ENCODE measurements at places on chromosomes 13 and 19. TPM values are rescaled to one million over a fixed set of nuclear protein-coding genes. Genes with fewer than 3 reads are reported as not detected.

SLITRK6 gene
- 1.9 TPM for total RNA-seq

SOHLH2 gene
- total RNA-seq, result not detected

SIGLEC5 gene
- total RNA-seq, result 0.84 TPM

PRTN3 gene
- not detected for total RNA-seq

PTH2 gene
- total RNA-seq, result not detected

DKKL1 gene
- not detected for total RNA-seq

PSG3 gene
- total RNA-seq, result not detected

PPM1N gene
- 0.57 TPM for total RNA-seq

FCGBP gene
- total RNA-seq, result 13.0 TPM

OLFM2 gene
- 1.8 TPM for total RNA-seq

FBN3 gene
- not detected for total RNA-seq

ZNF285 gene
- 5.5 TPM for total RNA-seq

ETV2 gene
- total RNA-seq, result 0.27 TPM

C1QTNF9 gene
- total RNA-seq, result 3.9 TPM

FPR1 gene
- total RNA-seq, result 4.3 TPM

MZT1 gene
- total RNA-seq, result 6.8 TPM

CCNA1 gene
- not detected for total RNA-seq

CRTC1 gene
- total RNA-seq, result 10.3 TPM

OR7A5 gene
- total RNA-seq, result not detected

Data from left ventricle myocardium superior (tissue), 1 donor.